ENCODE measurements at places on chromosomes 7 and 10. TPM values are rescaled to one million over a fixed set of nuclear protein-coding genes. Genes with fewer than 3 reads are reported as not detected.

DNA sequence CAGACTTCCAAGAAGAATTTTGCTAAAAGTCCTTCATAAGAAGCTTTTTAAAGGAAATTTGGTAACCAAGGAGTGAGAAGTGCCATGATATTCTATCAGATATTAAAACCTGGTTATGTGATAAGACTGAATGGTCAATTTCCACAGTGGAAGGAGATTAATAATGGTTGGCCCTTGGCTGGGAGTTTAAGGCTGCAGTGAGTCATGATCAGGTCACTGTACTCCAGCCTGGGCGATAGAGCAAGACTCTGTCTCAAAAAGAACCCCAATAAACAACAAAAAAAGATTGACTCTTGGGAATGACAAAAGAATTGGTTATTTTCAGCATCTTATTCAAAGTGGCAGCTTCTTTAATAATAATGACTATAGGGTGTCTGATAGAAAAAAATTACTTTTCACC lies 37.2 kb downstream of the EXOC4 start:
- no peaks in the 10 kb centered on the region for H3K27me3 ChIP-seq
- H3K36me3 ChIP-seq = peaks cover 19% of the 10 kb centered on the region
- DNase-seq = no peak
- no peak overlapping the region for H3K27ac ChIP-seq
- H3K4me1 ChIP-seq = no peaks in the 10 kb centered on the region
- no peak overlapping the region for H3K4me3 ChIP-seq

GRCh38 chr10:124182088-124182541 lies 88.7 kb upstream of the CHST15 start:
- no peaks in the 10 kb centered on the region for H3K27me3 ChIP-seq
- no peak for DNase-seq

GRCh38 chr10:69974551-69975155 lies 78.0 kb upstream of the MACROH2A2 start:
- no peak overlapping the region for H3K4me3 ChIP-seq
- no peaks in the 10 kb centered on the region for H3K27me3 ChIP-seq
- H3K4me1 ChIP-seq = no peaks in the 10 kb centered on the region
- DNase-seq = no peak

The MSMB gene
- 5.3 TPM for total RNA-seq

- H3K4me3 ChIP-seq = no peak overlapping the region
- no peak overlapping the region for H3K27ac ChIP-seq
- no peaks in the 10 kb centered on the region for H3K27me3 ChIP-seq
- H3K36me3 ChIP-seq = no peaks in the 10 kb centered on the region
- H3K4me1 ChIP-seq = peaks cover 26% of the 10 kb centered on the region
Measured at GRCh38 chr7:55105952-55106351, 87.1 kb downstream of the EGFR start.

The MLLT10 gene
- total RNA-seq = 48.8 TPM

DNA sequence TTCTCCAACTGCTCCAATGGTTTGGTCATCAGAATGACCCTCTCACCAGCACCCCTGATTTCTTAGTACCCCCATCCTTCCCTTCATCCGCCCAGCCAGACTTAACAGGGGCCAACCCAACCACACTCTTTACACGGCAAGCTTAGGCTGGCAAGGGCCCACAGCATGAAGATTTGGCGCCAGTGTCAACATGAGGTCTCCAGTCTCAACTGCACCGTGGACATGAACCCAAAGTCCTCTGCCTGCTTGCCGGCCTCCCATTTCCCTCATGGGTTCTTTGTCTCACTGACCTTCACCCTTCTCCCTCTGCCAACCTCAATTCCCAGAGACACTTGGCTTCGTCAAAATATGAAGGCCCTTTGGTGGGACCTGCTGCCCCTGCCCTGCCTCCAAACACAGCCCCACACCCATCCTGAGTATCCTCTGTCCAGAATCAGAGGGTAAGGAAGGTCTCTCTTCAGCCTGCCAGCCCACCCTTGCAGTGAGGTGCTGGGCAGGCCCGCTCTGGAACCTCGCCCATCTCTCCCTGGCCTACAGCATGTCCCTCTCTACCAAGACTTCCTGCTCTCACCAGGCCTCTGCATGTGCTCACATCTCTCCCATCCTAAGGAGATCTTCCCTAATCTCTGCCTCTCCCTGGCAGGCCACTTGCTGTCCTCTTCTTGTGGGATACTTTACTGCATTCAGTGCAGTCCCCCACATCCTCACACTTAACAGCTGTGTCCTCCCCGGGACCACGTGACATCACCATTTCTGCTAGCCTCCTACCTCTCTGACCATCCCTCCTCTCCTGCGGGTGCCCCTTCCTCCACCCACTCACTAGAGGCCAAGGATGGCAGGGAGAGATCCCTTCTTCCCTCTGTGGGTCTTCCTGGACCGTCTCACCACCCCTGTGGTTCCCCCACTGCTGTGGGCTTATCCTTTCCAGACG lies 91.7 kb upstream of the ZMIZ1 start:
- no peaks in the 10 kb centered on the region for H3K36me3 ChIP-seq
- no peak overlapping the region for H3K27ac ChIP-seq
- H3K4me3 ChIP-seq = no peak overlapping the region
- DNase-seq = no peak

The SUN3 gene
- not detected for total RNA-seq

DNA sequence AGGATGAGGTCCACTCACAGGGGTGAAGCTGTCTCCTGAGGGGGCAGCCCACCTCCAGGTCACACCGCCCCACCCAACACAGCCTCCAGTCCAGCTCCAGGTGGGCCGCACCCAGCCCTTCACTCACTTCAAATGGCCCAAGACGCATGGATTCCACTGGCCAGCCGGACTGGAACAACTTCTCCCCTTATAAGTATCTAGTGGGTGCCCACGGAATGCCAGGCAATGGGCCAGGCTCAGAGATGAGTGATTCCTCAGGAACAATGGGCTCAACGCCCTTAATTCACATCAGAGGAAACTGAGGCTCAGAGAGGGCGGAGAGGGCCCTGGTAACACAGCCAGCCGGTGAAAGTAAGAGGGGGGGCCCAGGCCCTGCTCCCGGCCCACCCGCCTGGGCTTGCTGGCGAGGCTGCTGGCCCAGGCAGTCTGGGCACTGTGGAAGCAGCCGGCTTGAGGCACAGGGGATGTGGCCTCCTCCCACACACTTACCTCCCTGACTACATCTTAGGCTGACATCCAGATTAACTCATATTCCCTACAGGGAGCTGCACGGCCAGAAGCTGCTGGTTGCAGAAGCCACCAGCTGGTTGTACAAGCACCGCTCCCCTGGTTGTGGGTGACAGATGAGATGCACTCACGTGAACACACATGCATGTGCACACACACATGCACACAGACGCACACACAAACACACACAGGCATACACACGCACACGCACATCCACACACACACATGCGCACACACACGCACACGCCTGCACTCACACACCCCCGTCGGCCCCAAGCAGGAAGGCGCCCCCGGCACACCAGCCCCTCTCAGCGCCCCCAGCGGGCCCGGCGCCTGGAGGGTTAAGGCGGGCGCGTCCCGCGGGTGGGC lies 1.0 kb upstream of the FAM20C start:
- H3K4me3 ChIP-seq = peak overlapping the region; percentile 70
- peaks cover 13% of the 10 kb centered on the region for H3K36me3 ChIP-seq
- DNase-seq = no peak
- H3K27me3 ChIP-seq = no peaks in the 10 kb centered on the region
- peaks cover 36% of the 10 kb centered on the region for H3K4me1 ChIP-seq
- H3K27ac ChIP-seq = peak overlapping the region; percentile 87

GRCh38 chr10:14560791-14561765 lies 213.6 kb downstream of the FAM107B start:
- no peak for DNase-seq
- no peak overlapping the region for H3K4me3 ChIP-seq
- peak overlapping the region; percentile 28 for H3K27ac ChIP-seq
- peaks cover 66% of the 10 kb centered on the region for H3K4me1 ChIP-seq

DNA sequence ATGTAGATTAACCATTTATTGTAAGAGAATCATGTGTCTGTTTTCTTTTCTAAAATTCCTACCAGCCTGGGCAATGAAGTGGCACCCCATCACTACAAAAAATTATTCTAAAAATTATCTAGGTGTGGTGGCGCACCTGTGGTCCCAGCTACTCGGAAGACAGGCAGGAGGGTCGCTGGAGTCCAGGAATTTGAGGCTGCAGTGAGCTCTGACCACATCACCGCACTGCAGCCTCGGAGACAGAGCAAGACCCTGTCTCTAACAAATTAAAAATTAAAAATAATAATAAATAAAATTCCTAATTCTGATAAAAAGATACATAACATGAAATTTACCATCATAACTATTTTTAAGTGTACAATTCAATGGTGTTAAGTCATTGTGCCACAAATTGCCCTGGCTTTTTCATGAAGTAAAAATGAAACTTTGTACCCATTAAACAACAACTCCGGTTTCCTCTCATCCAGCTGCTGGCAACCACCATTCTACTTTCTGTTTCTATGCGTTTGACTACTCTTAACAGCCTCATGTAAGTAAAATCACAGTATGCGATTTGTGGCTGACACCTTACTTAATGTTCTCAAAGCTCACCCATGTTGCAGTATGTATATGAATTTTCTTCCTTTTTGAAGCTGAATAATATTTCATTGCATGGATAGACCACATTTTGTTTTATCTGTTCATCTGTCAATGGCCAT lies 20.6 kb upstream of the USP6NL start:
- no peaks in the 10 kb centered on the region for H3K4me1 ChIP-seq
- no peaks in the 10 kb centered on the region for H3K36me3 ChIP-seq
- no peak for DNase-seq
- no peak overlapping the region for H3K4me3 ChIP-seq
- H3K27ac ChIP-seq = no peak overlapping the region
- no peaks in the 10 kb centered on the region for H3K27me3 ChIP-seq

The SNX10 gene
- 85.1 TPM for total RNA-seq

The HTR5A gene
- total RNA-seq = not detected

DNA sequence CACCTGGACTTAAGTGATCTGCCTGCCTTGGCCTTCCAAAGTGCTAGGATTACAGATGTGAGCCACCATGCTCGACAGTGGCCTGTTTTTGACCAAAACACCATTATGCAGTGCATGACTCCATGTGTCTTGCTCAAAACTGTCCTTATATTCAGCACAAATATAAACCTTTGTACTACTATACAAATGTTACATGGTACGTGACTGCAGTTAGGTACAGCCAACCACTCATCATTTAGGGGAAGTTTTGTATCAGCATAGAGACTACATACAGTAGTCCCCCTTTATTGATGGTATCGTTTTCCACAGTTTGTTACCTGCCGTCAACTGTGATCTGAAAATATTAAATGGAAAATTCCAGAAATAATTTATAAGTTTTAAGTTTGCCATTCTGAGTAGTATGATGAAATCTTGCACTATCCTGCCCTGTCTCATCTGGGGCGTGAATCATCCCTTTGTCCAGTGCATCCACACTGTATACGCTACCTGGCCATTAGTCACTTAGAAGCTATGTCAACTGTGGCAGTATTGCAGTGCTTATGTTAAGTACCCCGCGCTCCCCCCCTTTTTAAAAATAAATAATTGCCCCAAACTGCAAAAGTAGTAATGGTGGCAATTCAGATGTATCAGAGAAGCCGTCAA lies 23.3 kb upstream of the ZNF282 start:
- H3K27ac ChIP-seq = no peak overlapping the region
- DNase-seq = no peak
- no peaks in the 10 kb centered on the region for H3K27me3 ChIP-seq
- peaks cover 89% of the 10 kb centered on the region for H3K36me3 ChIP-seq

- H3K36me3 ChIP-seq = no peaks in the 10 kb centered on the region
- no peak for DNase-seq
- H3K4me3 ChIP-seq = no peak overlapping the region
- no peaks in the 10 kb centered on the region for H3K27me3 ChIP-seq
Measured at GRCh38 chr7:99643464-99643863, 26.7 kb downstream of the ZSCAN25 start.

- peak; percentile 41 for DNase-seq
- H3K27ac ChIP-seq = no peak overlapping the region
- H3K4me3 ChIP-seq = no peak overlapping the region
- H3K4me1 ChIP-seq = peaks cover 19% of the 10 kb centered on the region
Measured at GRCh38 chr10:79314761-79315601, 32.3 kb upstream of the PPIF start.

The TMEM236 gene
- 5.9 TPM for total RNA-seq

The EVX1 gene
- not detected for total RNA-seq

GRCh38 chr10:62073429-62073828 lies 171.9 kb downstream of the ARID5B start:
- no peak overlapping the region for H3K27ac ChIP-seq
- H3K4me3 ChIP-seq = no peak overlapping the region
- peaks cover 56% of the 10 kb centered on the region for H3K36me3 ChIP-seq
- H3K27me3 ChIP-seq = no peaks in the 10 kb centered on the region
- no peak for DNase-seq
- H3K4me1 ChIP-seq = peaks cover 50% of the 10 kb centered on the region

GRCh38 chr10:127157506-127158200 lies 38.7 kb downstream of the INSYN2A start:
- H3K27ac ChIP-seq = no peak overlapping the region
- no peaks in the 10 kb centered on the region for H3K27me3 ChIP-seq
- no peak overlapping the region for H3K4me3 ChIP-seq

The TAS2R40 gene
- not detected for total RNA-seq

The PNLIPRP2 gene
- not detected for total RNA-seq

The OR9A2 gene
- total RNA-seq = not detected

DNA sequence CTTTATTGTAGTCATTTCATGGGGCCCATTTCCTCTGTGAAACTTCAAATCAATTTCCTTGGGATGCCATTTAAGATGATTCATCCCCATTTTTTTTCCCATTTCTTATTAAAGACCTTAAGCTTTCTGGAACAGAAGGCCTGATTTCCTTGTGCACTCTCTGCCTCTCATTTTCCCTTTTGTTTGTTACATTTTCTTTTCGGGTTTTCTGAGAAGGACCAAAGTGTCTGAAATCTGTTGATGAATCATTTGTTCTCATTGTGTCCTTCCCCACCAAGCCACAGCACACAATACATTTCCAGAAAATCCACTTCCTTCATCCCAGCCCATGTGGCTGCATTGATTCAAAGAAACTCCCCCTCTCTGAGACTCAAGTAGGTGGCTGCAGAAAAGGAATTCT lies 372.4 kb downstream of the SFMBT2 start:
- H3K27ac ChIP-seq = no peak overlapping the region
- no peak for DNase-seq
- no peaks in the 10 kb centered on the region for H3K36me3 ChIP-seq
- H3K4me3 ChIP-seq = no peak overlapping the region
- no peaks in the 10 kb centered on the region for H3K4me1 ChIP-seq

Data from lower lobe of right lung (tissue), 2 donors.